G401 (cell line): ENCODE measurements at places on chromosomes 5 and 9. TPM values are rescaled to one million over a fixed set of nuclear protein-coding genes. Genes with fewer than 3 reads are reported as not detected.

FBP2 gene
- 0.14 TPM in 1 of 2 replicates, not detected in the other for total RNA-seq

CMBL gene
- total RNA-seq, result 8.3 and 14.6 TPM in 2 replicates

TTC23L gene
- total RNA-seq, result not detected in 2 replicates

FRRS1L gene
- total RNA-seq, result not detected in 2 replicates

FOXD4L5 gene
- not detected in 2 replicates for total RNA-seq

RANBP3L gene
- not detected in 2 replicates for total RNA-seq

SEMA5A gene
- 0.55 and 0.95 TPM in 2 replicates for total RNA-seq

RASA1 gene
- 6.3 and 8.5 TPM in 2 replicates for total RNA-seq

CD14 gene
- total RNA-seq, result not detected in 2 replicates

DNA sequence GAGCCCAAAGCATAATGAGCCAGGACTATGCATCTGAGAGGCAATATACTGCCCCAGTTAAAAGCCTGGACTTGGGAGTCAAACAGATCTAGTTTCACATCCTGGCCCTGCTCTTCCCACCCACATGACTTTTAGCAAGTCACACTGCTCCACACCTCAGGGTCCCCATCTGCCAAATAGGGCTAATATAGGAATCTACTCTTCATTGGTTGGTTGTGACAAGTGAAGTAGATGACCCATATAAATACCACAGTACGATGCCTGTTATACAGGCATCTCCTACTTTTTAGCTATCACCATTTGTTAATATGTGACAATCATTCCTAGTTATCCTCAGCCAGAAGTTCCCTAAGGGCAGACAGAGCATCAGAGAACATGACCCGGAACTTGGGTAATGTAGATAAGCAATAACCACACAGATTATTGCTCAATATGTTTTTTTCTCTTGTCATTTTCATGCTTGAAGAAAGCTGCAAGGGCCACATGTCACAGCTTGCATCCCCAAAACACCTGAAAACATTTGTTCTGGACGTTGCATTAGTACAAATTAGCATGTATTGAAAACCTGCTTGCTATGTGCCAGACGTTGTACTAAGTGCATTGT, 20.4 kb downstream of the ADAM19 start:
- no peak for DNase-seq

- DNase-seq, result no peak
These were observed 1000.0 kb upstream of the DMAC1 start for GRCh38 chr9:8799615-8800014.

DNA sequence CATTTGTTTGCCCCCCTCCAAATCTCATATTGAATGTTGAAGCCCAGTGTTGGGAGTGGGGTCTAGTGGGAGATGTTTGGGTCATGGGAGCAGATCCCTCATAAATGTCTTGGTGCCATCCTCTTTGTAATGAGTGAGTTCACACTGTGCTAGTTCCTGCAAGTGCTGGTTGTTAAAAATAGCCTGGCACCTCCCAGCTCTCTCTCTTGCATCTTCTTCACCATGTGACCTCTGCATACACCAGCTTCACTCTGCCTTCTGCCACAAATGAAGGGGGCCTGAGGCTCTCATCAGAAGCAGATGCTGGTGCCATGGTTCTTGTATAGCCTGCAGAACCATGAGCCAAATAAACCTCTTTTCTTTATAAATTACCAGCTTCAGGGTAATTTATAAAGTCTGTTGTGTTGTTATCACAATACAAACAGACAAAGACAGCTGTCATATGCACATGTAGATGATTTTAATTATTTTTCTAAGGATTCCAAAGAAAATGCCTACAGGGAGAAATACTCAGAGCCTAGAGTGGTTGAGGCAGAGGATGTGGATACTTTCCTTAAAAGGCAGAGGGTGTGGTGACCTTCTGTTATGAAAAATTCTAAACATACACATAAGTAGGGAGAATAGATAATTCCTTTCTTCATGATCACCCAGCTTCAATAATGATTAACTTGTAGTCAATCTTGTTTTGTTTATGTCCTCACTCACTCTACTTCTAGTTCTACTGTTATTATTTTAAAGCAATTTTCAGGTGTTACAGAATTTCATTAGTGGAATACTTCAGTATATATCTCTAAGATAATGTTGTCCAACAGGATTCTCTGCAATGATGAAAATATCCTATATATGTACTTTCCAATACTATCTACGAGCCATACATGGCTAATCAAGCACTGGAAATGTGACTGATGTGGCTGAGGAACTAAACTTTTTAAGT, 75.1 kb upstream of the RANBP6 start:
- DNase-seq, result peak; percentile 38

DNA sequence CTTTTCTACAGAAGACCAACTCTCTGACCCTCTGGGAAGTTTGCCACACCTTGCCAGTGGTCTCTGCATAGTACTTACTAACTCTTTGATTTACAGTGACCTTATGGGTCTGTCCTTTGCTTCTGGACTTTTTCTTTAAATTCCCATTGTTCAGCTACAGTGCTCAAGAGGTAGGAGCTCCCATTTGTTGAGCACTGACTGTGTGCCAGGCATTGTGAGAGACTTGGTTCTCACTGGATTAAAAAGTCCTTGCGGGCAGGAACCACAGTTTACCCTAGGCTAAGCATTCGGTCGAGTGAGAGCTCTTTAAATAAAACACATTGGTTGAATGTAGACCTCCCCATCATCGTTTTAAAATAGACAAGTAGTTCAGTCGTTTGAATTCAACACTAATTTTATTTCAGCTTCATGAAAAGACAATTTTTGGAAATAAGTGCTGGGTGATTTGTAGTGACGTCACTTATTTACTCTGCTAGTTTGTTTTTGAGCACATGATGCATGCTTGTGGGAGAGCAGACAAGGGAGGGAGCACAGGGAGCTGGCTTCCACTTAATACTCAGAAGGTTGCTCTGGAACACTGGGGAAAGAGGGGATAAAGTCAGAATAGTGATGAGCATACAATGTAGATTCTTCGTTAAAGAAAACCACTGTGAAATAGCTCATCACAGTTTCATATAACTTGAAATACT, 27.1 kb downstream of the RASGRF2 start:
- no peak for DNase-seq

- peak; percentile 86 for DNase-seq
These were observed 15.6 kb downstream of the DNM1 start for GRCh38 chr9:128218518-128219389.

DNA sequence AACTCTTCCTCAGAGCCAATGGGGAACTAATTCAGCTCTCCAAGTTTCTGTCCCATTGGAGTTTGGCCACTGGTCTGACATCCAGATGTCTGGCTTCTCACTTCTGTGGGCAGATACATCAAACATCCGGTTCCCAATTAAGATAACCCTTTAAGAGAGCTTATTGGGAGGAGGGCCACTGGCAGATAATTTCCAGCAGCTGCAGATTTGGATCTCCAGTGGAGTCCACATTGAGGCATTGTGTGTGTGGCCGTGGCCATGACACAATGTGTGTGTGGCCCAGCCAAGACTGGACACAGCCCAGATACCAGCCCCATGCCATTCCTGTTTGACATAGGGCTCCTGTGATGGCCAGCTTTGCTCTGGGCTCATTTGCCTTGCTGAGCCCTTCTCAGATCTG, 110.5 kb upstream of the MAP1B start:
- no peak for DNase-seq

DNA sequence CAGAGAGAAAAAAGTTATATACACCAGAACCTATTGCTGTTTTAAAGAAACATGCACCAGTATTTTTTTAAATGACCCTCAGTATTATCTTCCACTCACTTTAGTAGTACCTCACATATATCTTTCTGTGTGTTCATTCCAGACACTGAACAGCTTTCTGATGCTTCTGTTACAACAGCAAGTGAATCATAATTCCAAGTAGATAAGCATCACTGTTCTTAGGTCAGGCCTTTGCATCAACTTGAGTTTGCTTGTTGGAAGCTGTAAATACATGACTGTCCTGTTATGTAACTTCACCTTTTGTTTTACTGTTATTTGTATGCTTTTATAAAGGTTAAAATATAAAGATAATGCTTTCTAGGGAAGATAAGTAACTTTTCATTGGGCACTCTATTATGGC, 184.4 kb downstream of the ISL1 start:
- DNase-seq, result no peak

GRCh38 chr5:39750661-39751060, 325.9 kb upstream of the DAB2 start:
- no peak for DNase-seq

GRCh38 chr5:156971415-156971814, 8.4 kb upstream of the TIMD4 start:
- DNase-seq, result no peak

- peak; percentile 8 for DNase-seq
These were observed 1.1 kb downstream of the ATPSCKMT start for GRCh38 chr5:10248378-10249260.

GRCh38 chr9:76561900-76562299, 102.9 kb downstream of the GCNT1 start:
- DNase-seq, result no peak

- DNase-seq, result no peak
These were observed 1.4 kb downstream of the PLEKHG4B start for GRCh38 chr5:93221-93980.

- DNase-seq, result no peak
These were observed 798 bp downstream of the MEGF9 start for GRCh38 chr9:120713257-120714087.

GRCh38 chr5:149326611-149327010, 18.7 kb upstream of the GRPEL2 start:
- no peak for DNase-seq

DNA sequence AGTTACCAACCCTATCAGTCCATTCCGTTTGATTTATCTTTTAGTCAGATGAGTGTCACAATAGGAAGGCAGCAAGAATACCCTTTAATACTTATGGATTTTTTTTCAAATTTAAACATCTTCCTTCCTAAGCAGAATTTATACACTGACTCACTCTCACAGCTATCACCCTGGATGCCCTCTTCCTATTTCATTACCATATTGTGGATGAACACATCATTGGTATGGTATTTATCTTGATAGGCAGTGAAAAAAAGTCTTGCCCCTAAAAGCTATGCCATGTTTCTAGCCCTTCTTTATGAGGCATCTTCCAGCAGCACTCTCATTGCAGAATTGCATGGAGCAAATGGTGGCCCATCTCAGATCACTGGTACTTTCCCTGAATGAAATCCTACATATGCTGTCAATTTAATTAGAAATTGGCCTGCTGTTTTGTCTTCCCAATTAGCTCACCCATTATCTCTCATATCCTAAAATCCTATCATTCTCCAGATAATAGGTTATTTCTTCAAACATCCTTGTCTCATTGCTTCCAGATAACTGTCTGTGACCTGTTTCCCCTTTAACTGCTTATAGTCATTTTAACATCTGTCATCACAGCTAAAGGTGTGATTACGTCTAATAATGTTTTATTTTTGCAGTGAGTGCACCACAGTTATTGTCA, 433.5 kb upstream of the POU5F2 start:
- DNase-seq, result no peak

GRCh38 chr5:30548580-30549305, 644.7 kb upstream of the CDH6 start:
- no peak for DNase-seq

DNA sequence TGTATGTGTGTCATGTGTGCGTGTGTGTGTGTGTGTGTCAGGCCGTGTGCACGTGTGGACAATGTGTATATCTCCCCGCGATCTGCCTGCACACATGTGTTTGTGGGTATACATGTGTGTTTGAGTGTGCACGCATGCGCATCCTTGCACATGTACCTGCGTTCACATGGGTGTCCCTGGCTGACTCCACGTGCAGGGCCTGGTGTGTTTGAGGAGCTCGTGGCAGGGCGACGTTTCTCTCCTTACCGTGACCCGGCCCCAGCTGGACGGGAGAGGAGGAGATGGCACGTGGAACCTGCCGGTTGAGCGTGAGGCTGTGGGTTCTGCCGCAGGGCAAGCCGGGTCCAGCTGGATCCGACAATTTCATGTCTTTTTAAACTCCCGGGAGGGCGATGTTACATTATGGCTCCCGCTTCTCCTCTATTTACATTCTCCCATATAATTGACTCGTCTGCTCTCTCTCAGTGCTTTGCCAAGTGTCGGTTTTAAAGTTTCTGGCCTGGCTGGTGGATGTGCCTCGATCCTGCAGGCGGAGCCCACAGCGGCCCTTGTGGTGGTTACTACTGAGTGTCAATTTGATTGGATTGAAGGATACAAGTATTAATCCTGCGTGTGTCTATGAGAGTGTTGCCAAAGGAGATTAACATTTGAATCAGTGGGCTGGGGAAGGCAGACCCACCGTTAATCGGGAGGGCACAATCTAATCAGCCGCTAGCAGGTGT, 5.9 kb downstream of the COL5A1 start:
- DNase-seq, result no peak

DNA sequence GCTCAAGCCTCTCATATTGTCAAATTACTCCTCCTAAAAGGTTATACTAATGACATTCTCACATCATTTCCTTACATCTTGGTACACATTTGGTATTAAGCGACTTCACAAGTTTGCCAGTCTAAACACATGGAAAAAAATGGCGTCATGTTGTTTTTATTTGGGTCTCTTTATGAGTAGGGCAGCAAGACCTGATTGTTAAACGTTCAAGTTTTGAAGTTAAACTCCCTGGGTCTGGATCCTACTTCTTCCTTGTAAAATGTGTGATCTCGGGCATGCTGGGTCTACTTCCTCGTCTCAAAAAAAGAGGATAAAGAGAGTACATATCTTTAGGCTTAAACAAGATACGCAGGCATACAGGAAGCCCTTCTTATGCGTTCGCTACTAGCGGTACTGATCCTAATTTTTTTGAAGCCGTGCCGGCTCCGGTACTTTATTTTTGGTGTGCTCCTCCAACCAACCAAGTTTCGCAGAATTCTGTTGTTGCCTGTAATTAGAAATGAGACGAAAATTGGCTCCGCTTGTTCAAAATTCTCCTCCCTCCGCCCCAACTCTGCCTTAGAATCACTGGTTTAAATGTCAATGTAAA, 596 bp upstream of the CDC37L1 start:
- DNase-seq, result peak; percentile 72

GRCh38 chr9:37100741-37101140, 19.6 kb upstream of the ZCCHC7 start:
- DNase-seq, result no peak

DNA sequence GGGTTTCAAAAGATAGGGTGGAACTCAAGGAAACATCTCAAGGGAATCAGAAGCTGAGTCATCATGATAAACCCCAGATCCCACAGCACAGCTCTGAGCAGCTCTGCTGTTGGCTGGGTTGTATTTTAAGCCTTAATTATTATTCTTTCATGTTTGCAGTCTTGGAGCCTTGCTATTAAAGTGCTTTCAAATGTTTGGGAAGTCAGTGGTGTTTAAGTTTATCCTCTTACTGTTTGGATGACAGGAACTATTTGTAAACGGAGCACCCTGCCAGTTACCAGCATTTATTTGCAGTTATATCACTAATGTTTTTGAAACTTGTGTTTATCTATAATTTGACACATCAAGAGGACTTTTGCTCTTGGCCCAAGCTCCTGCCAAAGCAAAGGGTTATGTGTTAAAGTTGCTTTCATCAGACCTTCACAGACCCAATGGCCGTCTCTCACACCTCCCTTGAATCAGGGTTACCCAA, 141.1 kb upstream of the SPDL1 start:
- DNase-seq, result no peak
